ENCODE measurements at places on chromosomes 4 and X. TPM values are rescaled to one million over a fixed set of nuclear protein-coding genes. Genes with fewer than 3 reads are reported as not detected.

GAB1 gene
- 20.2 TPM for total RNA-seq

TEX11 gene
- total RNA-seq = under 0.01 TPM

CXCL1 gene
- total RNA-seq = 1.5 TPM

TEX13C gene
- not detected for total RNA-seq

L1CAM gene
- total RNA-seq = 132 TPM

CNGA1 gene
- total RNA-seq = 0.25 TPM

All from temporal lobe (tissue), 4 donors.